AG04449 (cell line): ENCODE measurements at places on chromosomes 1 and 21.

GRCh38 chr1:114176366-114176765, 22.7 kb upstream of the SYT6 start:
- no peak for DNase-seq

DNA sequence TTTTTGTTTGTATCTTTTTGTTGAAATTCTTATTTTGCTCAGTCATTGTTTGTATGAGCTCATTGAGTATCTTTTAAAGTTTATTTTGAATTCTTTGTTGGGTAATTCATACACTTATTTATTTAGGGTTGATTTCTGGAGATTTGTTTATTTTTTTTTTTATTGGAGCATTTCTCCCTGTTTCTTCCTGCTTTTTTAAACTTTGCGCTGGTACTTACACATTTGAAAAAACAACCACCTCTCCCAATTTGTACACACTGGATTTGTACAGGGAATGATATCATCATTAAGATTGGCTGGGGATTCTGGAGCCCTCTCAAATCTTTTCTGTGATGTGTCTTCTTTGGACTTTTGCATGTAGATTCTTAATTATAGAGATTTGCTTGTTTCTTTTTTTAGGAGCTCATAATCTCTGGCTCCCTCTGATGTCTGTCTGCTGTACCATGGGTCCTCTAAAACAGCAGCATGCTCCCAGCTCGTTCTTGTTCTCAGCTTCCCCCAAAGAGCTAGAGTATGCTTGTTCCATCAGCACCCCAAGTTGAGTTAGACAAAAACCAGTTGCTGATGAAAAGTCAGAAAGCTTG, 310.7 kb downstream of the DUSP10 start:
- DNase-seq = no peak

GRCh38 chr1:239250353-239251035, 135.9 kb upstream of the CHRM3 start:
- no peak for DNase-seq

DNA sequence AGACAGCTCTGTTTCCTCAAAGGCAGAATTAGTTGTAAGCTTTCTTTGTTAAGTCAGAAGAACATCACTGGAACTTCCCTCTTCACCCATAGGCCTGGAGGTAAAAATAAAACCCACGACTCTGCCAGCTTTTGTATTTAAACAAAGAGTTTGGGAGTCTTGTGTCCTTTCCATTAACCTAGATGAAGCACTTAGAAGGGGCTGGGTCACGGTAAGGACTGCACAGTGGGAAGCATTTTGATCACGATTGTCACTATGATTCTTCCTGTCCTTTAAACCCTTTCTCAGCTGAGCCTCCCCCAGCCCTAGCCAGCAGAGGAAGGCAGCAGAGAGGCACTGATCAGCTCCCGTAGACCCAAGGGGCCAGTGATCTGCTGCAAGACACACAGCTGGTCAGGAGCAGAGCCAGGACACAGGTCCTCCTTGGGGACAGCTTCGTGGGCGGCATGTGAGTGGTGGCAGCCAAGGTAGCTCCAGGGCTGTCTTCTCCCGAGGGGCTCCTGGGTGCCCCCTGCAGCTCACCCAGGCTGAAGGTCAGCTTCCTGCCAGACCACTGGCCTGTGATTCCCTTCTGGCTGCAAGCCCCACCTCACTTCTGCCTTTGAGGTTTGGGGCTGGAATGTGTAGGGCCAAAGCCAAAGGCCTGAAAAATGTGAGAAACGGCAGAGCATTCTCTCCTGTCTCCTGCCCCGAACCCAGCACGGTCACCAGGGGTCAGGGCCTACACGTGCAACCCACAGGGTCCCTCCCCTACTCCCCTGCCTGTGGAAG, 4.0 kb upstream of the LAPTM5 start:
- DNase-seq = no peak

DNA sequence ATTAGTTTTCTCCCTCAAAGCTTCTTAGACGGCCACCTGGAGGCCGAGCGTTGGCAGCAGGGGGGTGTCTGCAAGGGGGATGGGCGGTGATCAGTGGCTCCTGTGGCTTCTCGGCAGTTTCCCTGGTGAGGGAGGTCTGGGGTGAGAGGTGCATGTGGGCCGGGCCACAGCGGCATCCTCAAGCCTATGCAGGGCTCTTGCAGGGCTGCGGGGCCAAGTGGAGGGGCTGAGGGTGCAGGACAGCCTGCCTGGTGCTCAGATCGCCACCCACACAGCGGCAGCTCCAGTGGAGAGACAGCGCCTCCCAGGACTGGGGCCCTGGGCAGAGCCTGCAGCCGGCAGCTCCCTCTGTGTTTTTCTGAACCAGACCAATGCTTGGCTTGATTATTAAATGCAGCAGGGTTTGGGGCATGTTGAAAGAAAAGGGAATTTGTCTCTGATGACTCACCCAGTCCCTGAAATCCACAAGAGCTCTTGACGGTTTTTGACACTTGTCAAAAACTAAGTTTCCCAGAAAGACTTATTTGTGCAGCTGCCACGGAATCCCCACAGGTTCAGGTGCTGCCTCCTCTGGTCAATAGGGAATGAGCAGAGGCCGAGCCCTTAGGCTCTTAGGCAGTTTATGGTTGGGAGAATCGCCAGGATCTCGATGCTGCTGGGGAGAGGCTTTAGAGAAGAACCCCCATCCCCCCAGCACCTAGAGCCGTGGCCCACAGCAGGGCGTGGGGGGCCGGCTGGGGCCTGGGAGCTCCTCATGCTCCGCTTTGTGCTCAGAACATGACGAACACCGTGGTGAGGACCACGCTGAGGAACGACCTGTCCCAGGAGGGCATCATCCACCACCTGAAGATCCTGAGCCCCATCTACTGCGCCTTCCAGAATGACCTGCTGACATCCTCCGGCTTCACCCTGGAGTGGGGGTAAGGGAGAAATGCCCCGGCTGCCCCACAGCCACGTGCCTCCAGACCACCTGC, 54.7 kb downstream of the UMODL1 start:
- DNase-seq = no peak

DNA sequence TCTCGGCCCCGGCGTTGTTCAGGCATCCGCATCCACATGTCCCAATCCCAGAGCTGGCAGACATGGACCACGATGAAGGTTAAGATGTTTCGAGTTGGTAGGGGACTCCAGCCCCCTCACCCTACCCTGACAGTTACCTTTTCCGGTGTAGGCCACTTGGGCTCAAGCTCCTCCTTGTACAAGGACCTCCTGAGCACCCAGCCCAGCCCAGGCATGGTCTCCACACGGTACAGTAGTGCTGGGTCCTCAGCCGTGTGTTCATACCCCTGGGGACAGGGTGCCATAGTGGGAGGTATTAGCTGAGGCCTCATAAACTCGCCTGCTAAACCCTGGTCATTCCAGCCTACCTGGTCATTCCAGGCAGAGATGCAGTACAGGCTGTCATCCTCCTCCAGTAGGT, 6.1 kb downstream of the POMGNT1 start:
- no peak for DNase-seq

GRCh38 chr1:22221233-22221780, 78.4 kb upstream of the WNT4 start:
- DNase-seq = no peak

DNA sequence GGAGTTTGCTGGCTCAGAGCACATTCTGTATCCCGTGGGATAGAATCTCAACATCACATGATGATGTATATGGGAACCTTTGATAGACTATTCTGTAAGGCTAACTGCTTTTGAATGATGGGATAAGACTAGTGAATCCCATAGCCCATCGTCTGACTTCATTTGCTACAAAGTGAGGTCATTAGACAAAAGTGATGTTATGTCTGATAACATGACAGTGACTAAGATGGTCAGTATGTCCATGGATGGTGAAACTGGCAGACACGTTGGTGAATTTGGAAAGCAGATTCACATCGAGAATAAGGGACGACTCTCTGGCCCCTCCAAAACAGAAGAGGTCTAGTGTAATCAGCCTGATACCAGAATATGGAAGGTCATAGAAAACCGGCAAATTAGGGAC, 108.4 kb downstream of the HHAT start:
- DNase-seq = no peak

- DNase-seq = no peak
Observed at GRCh38 chr1:72481420-72481970, 199.2 kb upstream of the NEGR1 start.

DNA sequence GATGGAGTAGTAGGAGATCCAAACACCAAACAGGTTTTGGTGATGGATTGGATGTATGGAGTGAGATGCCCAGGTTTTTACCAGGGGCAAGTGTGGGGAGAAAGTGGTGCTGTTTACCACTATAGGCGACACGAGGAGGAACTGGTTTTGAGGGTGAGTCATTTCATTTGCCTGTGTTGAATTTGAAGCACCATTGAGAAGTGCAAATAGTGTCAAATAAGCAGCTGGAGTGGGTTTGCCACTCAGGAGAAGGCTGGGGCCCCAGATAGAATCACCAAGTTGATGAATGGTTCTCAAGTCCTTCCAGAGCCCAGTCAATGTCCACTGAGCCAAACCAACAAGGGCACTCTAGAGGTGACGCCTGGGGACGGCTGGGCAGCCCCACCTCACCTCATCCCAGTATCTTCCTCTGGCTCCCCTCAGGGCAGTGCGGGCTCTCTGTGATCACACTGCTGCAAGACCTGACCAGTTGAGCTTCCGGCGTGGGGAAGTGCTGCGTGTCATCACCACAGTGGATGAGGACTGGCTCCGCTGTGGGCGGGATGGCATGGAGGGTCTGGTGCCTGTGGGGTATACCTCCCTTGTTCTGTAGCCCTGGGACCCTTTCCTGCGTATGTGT, 9.4 kb downstream of the RUSC1 start:
- DNase-seq = no peak

GRCh38 chr1:119631433-119632102, 16.5 kb downstream of the ZNF697 start:
- no peak for DNase-seq

DNA sequence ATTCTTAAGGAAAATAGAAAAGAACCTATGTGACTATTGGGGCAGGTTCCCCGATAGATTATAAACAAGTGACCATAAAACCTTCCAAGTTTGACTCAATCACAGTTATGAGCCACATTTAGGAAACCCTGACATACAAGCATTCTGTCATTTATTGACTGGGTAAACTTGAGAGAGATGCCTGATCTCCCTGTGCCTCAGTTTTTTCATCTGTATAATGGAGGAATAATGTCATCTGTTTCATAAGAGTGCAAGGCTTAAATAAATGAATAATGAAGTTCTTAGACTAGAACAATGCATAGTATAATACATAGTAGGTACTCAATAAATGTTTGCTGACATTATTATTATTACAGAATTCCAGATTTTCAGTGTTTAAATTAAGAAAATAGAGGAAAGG, 18.9 kb upstream of the EEIG2 start:
- no peak for DNase-seq

DNA sequence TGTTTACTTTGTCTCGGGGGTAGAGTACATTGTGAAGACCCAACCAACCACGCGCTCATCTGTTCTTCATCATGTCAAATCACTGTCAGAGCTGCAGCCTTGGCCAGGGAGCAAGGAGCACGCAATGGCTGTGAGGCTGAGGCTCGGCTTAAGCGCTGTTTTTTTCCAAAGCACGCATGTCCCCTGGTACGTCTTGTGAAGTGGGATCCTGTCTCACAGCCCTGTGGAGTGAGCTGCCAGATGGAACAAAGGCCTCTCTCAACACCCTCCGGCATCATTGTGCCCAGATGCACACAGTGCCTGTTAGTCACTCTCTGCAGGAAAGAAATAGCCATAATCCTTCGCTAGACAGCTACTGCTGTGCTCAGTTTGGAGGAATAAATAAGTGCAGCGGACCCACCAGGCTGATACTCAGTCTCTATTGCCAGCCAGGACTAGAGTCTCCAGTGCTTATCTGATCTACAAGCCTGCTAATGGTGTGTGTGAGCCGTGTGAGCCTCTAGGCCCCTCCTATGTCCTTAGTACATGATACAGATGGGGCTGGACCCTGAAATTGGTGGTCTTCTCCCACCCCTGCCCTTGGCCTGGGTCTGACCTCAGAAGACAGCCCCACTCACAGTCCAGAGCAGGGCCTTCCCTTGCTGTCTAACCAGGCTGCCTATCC, 91.3 kb upstream of the COA6 start:
- DNase-seq = no peak

- DNase-seq = no peak
Observed at GRCh38 chr21:31530897-31531705, 128.4 kb upstream of the SOD1 start.

- no peak for DNase-seq
Observed at GRCh38 chr1:67830928-67831830, 2.1 kb downstream of the GNG12 start.
